Fibroblast of villous mesenchyme (primary cell): ENCODE measurements at places on chromosomes 4 and X. TPM values are rescaled to one million over a fixed set of nuclear protein-coding genes. Genes with fewer than 3 reads are reported as not detected.

Gene C4orf17
- total RNA-seq: not detected in 2 replicates

Gene METAP1
- 62.6 and 63.8 TPM in 2 replicates for total RNA-seq

Gene PI4K2B
- 22.9 and 25.9 TPM in 2 replicates for total RNA-seq

Gene NPY2R
- total RNA-seq: not detected in 2 replicates

Gene XG
- 0.97 and 4.7 TPM in 2 replicates for total RNA-seq

GRCh38 chrX:2928583-2929434, at the start of gene ARSD:
Gene ARSD (minus strand): TSS chrX:2929339. CDS start chrX:2929275, 64 bp downstream.
- peak; percentile 91 for DNase-seq

GRCh38 chr4:93346840-93347239, 481.7 kb upstream of the ATOH1 start:
- no peak for DNase-seq

DNA sequence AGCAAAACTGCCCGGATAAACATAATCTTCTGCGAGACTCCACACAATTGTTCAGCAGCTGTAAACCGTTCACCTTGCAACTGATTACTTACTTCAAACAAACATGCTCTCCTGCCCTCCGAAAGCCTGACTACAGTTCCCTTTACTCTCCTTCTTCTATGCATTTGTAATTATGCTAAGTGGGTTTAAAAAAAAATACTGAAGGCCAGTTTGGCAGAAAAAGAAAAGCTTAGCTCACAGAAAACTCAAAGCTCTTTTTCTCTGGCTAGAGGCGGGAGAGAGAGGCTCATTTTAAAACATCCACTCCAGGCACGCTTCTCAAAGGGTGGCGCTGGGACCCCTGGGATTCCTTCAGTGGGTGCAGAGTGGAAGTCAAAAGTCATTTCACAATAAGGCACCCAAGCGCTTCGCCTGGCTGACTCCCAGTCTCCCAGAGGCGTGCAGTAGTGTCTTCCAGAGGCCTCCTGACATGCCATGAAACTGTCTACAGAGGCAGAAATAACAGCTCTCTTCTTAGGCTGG, 1.9 kb downstream of the DHRSX start:
- peak; percentile 76 for DNase-seq

GRCh38 chrX:54178100-54178940, 4.7 kb downstream of the FAM120C start:
- DNase-seq: peak; percentile 69

- no peak for DNase-seq
Measured at GRCh38 chr4:31983677-31984076, 1263.5 kb downstream of the PCDH7 start.

DNA sequence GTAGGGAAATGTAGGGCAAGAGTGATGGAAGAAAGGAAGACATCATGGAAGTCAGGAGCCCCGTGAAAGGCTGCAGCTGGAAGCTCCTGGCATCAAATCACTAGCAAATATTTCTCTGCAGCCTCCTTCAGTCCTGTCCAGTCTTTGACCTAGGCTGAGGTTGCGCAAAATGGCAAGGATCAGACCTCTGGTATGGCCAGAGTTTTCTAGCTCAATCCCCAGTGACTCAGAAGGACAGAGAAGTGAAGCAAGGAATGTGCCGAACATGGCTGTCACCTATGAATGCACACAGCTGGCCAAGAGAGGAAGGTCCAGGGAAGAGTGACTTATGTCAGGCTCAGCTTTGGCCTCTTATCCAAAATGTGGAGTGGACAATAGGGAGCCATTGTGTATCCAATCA, 71.1 kb upstream of the PHOX2B start:
- DNase-seq: no peak

GRCh38 chr4:15926486-15926885, 12.1 kb downstream of the FGFBP1 start:
- DNase-seq: peak; percentile 31

DNA sequence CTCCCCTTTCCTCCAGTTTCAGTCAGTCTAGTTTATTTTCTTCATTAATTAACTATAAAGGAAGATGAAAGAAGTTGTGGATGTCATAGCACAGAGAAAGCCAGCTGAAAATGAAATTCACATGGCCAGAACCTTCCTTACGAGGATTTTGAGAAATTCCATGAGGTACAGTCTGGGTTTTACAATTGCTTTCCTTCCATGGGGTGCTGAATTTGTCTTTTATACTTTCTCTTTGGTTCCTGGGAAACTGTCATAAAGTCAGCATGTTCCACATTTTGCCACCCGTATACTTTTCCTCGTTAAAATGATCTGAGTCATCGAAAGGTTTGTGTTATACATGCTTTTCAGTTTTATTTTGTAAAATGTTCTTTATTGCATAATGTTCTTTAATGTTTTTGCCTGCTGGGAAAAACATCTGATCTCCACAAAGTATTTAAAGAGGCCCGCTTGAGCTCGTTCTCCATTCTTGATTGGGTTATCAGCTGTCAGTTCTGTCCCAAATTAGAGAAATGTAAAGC, 78.1 kb upstream of the CLDN34 start:
- DNase-seq: peak; percentile 77

GRCh38 chr4:105808030-105808749, 87.1 kb upstream of the NPNT start:
- no peak for DNase-seq
